ENCODE measurements at places on chromosomes 5 and 9. TPM values are rescaled to one million over a fixed set of nuclear protein-coding genes. Genes with fewer than 3 reads are reported as not detected.

- H3K27me3 ChIP-seq = no peaks in the 10 kb centered on the region
- no peak for DNase-seq
- H3K36me3 ChIP-seq = no peaks in the 10 kb centered on the region
- H3K27ac ChIP-seq = no peak overlapping the region
- no peak overlapping the region for H3K4me3 ChIP-seq
Measured at GRCh38 chr5:169112016-169112415, 188.9 kb downstream of the SLIT3 start.

CEL gene
- total RNA-seq = 2.5 TPM

DNA sequence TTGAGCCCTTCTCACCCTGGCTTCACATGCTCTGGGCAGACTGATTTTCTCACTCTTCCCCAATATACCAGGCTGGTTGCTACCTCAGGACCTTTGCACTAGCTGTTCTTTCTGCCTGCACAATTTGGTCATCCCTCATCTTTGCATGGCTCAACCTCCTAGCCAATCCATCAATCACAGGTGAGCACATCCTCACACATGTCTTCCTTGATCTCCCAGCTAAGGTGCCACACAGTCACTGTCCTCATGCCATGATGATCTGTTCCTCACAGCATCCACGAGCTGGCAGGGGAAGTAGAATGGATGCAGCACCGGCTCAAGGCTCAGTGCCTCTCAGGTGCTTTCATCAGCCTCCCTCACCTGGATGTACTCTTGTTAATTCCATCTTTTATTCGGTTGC, 30.6 kb upstream of the S1PR3 start:
- no peak overlapping the region for H3K4me3 ChIP-seq
- no peak for DNase-seq
- H3K27ac ChIP-seq = no peak overlapping the region
- no peaks in the 10 kb centered on the region for H3K36me3 ChIP-seq
- no peaks in the 10 kb centered on the region for H3K4me1 ChIP-seq

DOCK2 gene
- 8.5 TPM for total RNA-seq

GRCh38 chr9:108642871-108643270, 212.9 kb downstream of the ACTL7B start:
- no peak overlapping the region for H3K4me3 ChIP-seq
- no peaks in the 10 kb centered on the region for H3K36me3 ChIP-seq
- no peaks in the 10 kb centered on the region for H3K4me1 ChIP-seq

CNOT8 gene
- total RNA-seq = 62.9 TPM

- H3K36me3 ChIP-seq = no peaks in the 10 kb centered on the region
- DNase-seq = no peak
- no peak overlapping the region for H3K27ac ChIP-seq
Measured at GRCh38 chr9:16763946-16764345, 106.5 kb downstream of the BNC2 start.

DNA sequence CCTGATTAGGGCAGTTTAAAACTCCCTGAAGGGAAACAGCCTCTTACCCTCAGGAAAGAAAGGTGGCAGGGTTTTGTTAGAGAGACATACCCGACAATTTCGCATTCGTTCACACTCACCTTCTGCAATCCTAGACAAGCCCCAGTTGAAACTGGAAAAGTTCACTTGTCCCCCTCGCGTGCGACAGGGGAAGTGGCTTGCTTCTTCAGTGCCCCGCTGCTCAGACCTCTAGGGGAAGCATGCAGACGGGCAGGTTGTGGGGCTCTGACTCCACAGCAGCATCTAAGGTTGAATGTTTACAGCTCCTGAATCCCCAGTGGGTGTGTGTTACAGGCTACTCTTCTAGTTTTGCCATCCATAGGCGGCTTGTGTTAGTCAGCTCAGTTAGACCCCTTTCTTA, 575.7 kb upstream of the ACO1 start:
- H3K27me3 ChIP-seq = no peaks in the 10 kb centered on the region
- H3K36me3 ChIP-seq = no peaks in the 10 kb centered on the region
- DNase-seq = no peak
- no peak overlapping the region for H3K4me3 ChIP-seq
- no peaks in the 10 kb centered on the region for H3K4me1 ChIP-seq
